ENCODE measurements at places on chromosomes 6 and 20.
A peak's percentile ranks its signal among the peaks of the same experiment; 100 is the strongest.

DNA sequence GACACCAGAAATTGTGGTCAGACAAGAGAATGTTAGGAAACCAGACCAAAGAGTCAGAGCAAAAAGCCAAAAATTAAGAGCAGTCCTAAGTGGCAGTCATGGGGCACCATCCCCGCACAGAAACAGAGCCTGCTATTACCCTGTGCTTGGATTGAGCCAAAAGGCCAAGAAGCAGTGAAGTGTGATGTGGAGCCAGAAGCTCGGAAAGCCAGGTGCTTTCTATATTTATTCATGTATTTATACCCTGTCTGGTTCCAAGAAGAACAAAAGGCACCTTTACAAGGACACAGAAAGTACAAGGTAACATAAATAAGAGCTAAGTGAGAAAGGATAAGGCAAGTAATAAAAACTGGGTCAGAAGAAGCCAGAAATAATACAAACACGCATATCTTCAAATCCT is 336.2 kb upstream of the CNR1 start:
- no peak for DNase-seq

DNA sequence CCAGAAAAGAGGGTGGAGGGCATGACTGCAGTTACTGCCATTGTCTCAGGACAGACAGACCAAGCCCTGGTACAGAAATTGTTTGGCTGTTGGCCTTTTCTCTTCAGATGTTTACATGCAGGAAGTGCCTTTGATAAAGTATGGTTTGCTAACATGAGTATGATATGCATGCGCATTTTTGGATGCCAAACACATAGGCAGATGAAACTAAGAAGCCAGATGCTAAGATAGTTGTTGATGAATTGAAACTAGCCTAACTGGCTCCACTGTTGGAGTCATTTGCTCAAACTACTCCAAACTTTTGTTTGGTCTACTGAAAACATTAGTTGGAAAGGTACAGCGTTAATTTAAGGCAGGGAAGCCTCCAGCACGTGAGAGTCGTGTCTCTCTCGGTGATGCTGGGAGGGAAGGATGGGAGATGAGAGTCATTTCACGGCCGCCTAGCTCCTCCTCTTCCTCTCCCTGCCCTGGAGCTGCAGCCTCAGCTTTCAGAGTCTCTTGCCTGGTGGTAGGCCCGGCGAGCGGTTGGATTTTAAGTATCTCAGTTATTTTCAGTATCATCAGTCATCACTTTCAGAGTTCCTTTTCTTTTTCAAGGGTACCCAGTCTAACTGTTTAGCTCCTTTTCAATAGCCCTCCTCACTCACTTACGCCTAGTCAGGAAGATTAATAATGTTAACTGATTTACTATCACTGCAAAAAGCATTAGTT is 29.7 kb downstream of the RREB1 start:
- peak; percentile 51 for DNase-seq

GRCh38 chr20:47749339-47749738 is 35.9 kb downstream of the SULF2 start:
- no peak for DNase-seq

DNA sequence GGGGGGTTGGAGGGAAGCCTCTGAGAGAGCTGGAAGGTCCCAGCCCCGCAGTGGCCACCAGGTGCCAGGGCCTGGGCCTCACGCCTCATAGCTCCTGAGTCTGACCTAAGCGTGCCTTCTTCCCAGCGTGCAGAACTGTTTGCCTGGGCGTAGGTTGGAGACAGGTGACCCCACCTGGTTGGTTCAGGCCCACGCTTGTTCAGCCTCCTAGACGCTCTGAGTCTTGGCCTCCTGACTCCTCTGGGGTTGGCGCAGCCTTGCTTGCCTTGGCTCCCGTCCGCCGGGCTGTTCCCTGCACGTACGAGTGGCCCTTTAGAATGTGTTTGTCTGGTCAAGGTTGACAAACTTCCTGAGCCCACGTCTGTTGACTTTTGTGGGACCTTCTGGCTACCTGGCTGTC is 70.8 kb downstream of the EYA2 start:
- no peak for DNase-seq
